ENCODE measurements at places on chromosomes 16 and 17.

- no peak for DNase-seq
These were observed 24.5 kb downstream of the RCVRN start for GRCh38 chr17:9880582-9880999.

GRCh38 chr16:82735186-82735585 lies 108.4 kb downstream of the CDH13 start:
- no peak for DNase-seq

- DNase-seq = peak; percentile 43
These were observed 749 bp downstream of the GRIN2A start for GRCh38 chr16:10181196-10182162.

GRCh38 chr17:41967141-41967920 lies 736 bp downstream of the CNP start:
- DNase-seq = peak; percentile 14

DNA sequence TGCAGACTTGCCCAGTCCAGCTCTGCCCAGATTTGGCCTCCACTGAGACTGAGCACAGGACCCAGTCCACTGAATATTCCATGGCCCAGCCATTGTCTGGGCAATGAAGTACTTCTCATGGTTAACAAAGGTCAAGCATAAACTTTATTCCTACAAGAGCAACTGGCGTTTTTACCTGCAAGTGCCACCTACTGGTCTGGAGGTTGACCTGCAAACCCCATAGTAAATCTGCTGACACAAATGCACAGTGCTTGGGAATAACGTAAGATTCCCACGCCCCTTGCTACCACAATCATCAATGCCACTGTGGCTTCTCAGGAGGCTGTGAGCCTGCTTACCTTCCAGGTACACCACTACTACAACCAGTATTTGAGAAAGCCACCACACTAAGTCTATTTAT lies 170.2 kb downstream of the CEP112 start:
- no peak for DNase-seq

Data from HL-60 (cell line).